ENCODE measurements at places on chromosomes 3 and 15.

DNA sequence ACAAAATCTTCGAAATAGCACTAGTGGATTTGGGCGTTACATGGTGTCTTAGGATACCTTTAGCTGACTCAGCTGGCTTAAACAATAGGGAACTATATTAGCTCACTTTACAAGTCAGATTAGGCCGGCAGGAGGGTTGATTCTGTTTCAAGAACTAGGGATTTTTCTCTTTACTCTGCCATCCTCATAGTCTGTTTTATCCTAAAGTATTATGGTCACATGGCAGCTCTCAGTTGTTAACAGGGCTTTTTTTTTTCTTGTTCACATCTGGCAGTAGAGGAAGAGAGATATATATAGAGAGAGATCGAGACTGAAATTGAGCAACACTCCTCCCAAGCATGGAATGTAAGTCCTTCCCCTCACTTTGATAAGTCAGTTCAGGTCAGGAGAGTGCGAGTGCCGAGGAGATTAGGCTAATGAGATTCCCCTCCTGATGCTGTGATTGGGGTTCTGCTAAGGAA lies 32.9 kb downstream of the CHP1 start:
- DNase-seq = no peak

DNA sequence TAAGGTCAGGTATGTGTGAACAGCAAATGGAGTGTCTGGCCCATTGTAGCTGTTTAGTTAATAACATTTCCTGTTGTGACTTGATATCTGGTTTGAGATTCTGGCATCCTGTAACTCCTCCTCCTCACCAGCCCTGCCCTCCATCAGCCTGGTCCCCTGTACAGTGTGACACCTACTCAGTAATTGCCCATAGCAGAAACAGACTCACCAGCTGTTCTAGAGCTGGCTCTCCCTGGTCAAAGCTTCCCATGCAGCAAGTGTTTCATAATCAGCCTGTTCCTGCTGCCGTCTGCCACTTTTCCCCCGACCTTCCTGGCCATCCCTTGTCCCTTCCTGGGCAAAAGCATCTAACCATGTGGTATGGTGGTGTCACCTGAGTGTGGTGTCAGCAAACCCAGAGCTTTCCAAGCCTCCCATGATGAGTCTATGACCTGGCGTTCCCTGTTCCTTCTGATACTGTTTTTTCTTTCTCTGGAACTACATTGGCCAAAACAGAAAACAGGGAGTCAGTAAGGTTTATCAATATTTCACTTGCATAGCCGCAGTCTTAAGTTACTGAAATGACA lies 55.4 kb downstream of the B3GALNT1 start:
- no peak for DNase-seq

- no peak for DNase-seq
Observed at GRCh38 chr15:64476550-64476949, 16.2 kb downstream of the ZNF609 start.

DNA sequence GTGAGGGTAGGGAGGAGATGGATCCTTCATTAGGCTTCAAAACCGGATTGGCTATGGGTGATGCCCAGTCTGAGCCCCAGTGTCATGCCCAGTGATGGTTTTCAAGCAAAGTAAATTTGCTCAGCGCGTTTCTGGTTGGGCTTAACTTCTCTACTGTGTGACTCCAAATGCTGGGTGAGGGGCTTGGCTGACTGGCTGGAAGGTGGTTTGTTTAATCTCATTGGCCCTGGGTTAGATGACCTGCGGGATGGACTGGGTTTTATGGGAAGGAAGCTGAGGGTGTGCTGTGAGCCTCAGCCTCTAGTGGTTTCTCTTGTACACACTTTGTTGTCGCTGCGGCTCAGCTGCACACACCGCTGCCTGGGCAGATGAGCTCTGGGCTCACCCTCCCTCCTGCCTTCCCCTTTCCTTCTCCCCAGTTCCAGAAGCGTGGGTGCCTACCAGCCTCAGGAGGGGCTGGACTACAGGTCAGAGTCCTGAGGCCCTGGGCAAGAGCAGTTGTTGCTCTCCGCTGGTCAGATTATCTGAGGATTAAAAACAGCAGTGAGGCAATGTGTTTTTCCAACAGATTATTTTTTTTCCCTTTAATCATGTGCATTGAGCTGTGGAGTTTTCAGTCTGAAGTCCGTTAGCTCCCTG lies 18.6 kb downstream of the PDIA5 start:
- no peak for DNase-seq

GRCh38 chr3:186368176-186368575 lies 6.1 kb upstream of the DGKG start:
- no peak for DNase-seq

DNA sequence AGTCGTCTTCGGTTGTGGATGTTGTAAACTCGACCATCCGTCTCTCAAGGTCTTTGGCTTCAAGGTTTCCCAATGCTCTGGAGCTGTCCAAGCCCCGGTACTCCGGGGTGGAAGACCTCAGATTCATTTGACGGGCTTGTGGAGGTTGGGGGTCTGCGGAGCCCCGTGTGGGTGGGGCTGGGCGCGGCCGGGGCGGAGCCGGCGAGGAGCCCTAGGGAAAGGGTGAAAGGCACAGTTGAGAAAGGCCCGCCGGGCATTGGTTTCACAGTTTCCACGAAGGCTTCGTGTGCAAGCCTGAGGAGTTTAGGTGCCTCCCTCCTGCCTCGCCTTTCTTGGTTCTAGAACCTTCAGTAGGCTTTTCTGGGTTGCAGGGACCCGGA lies 360 bp upstream of the MGA start:
- DNase-seq = no peak

DNA sequence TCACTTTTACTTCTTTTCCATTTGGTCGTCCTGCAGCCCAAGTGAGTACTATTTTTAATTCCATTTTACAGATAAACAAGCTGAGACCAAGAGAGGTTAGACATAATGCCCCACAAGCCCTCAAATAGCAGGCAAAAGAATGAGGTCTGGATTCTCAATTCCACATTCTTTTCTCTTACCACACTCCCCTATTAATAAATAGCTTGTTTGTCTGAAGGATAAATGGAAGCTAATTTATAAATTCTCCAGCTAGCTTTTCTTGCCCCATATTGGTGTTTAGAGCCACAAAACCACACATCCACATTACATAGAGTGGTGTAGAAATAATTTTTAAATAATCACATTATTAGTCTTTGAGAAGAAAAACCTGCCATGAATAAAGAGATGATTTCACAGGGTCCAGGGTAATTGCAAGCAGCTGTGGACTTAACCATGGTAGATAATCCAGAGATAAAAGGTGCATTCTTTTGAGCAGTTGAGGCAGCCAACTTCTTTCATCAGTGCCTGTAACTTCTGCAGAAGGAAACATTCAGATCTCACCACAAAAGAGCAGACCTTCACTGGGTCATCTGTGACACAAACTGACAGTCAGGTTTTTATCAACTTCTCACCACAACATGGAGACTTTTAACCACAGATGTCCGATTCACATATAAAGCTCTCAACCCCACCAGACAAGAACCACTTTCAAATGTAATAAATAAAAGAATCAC lies 313.4 kb upstream of the STT3B start:
- DNase-seq = no peak

- DNase-seq = no peak
Observed at GRCh38 chr3:13088028-13089006, 15.1 kb upstream of the IQSEC1 start.

DNA sequence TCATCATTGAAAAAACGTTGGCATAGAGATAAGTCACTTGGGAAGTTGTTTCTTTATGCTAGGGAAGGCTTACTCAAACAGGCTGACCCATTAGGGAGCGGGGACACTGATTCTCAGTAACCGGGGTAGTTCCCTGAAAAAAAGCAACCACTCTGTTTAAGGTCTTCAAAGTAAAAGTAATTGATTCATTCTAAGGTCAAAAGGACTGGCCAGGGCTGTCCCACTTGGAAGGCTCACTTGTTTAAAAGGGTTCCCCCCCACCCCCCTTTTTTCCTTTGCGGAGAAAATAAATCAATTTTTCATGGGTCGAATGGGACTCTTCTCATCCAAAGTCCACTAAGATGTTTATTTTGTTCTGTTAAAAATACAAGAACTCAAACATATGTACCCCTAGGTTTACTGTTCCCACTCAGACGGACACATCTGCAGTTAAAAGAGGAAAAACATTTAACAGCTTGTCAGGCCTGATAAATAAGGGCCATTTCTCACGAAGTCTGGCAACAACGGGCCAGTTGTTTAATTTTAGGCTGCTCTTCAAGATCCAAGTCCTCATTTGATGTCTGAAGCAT lies 53.0 kb downstream of the ARHGEF3 start:
- DNase-seq = no peak

- no peak for DNase-seq
Observed at GRCh38 chr15:52730173-52730572, 51.0 kb upstream of the ATOSA start.

GRCh38 chr15:38721568-38721945 lies 156.9 kb upstream of the RASGRP1 start:
- DNase-seq = no peak

- no peak for DNase-seq
Observed at GRCh38 chr15:76730262-76730661, 174.9 kb downstream of the SCAPER start.

DNA sequence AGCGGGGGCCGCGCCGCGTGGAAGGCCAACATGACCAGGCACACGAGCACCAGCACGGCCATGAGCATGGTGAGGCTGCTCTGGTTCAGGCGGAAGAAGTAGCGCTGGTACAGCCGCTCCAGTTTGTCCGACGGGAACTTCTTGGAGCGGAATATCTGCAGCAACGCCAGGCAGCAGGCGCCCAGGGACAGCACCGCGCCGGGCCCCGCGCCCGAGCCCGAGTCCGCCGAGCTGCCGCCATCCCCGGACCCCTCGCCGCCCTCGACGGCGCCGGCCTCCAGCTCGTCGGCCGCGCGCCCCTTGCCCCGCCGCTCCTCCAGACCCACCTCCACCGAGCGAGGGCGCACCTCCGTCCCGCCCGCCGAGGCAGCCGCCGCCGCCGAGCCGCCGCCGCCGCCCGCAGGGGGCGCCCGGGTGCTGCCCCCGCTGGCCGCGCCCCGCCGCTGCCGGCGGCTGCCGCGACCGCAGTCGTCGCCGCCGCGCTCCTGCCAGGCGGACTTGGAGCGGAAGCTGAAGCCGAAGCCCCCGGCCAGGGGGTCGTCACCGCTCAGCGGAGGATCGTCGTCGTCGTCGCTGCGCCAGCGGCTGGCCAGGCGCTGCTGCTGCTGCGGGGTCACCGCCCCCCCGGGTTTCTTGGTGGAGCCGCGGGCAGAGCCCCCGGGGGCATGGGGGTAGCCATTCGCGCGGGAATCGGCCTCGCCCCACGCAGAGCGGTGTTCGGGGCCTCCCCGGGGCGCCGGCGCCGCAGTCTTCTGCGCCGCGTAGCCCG lies 957 bp downstream of the ADCY5 start:
- DNase-seq = no peak

- no peak for DNase-seq
Observed at GRCh38 chr15:63908991-63909390, 75.2 kb upstream of the HERC1 start.

DNA sequence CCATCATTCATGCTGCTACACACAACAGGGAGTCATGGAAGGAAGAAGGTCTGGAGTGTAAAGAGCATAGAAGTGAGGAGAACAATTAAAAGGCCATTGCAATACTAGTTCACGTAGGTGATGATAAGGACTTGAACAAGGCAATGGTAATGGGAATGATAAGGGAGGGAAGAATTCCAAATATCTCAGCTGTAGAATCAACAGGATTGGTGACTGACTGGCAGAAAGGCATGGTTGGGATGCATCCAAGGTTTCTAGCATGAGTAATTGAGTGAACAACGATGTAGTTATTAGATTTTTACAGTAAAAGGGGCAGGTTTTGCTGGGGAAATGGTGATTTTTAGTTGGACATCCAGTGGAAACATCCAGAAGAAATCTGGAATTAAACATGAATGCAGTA lies 2.4 kb upstream of the SEC62 start:
- DNase-seq = no peak

DNA sequence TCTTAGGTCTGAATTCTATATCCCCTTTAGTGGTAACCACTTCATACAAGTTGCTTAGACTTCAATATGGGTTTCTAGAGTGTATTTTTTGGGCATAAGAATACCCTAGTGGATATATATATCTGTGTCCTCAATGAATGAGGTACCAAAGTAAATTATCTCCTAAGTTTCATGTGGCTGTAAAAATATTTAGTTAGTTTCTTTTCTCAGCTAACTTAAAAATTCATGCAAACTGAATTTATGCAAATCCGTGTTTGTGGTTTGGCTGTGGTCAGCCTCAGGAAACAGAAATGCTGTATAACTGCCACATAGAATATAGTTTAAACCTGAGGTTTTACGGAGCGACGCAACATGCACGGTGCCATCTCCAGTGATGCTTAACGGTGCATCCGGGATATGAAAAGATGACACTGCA lies 80.3 kb downstream of the PEX5L start:
- DNase-seq = no peak

- DNase-seq = no peak
Observed at GRCh38 chr15:36284911-36285310, 294.5 kb upstream of the CDIN1 start.

DNA sequence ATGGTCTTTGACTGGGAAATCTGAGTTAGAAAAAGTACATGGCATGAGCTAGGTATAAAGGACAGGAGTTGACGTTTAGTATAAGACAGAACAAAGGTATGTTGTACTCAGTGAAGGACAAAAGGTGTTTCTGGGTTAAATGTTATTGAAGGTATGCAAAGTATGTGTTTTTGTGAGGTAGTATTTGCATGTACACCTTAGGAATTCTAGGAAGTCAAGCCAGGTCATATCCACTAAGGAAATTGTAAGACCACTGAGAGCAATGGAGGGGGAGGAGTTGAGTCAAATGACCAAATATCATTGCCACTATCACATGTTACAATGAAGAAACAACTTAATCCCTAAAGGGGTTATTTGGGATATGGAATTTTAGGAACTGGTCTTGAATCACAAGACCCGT lies 24.4 kb upstream of the TGFBR2 start:
- DNase-seq = no peak

DNA sequence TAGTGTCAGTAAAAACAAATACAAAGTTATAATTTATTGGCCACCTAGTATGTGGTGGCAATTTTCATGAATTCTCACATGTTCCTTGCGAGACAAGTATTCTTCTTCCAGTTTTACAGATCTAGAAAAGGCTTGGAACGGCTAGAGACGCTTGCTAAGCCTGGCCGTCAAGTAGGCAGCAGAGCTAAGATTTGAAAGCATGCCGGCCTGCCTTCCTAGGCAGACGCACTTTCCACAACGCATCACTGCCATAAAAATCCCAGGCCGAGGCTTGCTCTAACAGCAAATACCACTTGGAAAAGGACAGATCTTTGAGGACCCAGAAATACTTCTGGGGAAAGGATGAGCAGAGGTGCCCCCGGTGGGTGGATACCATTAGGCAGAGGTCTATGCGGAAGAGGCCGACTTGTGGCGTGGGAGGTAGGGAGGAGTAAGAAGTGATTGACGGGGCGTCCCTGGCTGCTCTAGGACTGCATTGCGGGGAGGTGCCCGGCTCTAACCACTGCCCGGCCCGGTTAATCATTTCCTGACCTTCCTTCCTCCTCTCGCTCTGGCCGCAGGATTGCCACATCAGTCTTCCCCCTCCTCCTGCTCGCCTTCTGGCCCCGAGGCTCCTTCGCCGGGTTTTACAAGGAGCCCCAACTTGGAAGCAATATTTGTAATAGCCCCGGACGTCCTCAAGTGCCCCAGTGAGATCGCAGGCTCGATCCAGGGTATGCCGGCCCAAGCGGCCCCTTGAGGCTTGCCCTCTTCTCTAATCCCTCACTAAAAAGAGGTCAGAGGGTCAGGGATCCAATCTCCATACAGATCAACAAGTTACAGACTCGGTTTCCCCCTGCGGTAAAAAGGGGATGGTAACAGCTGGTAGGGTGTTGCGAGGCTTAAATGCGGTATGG lies 1.3 kb upstream of the USP3 start:
- peak; percentile 34 for DNase-seq

- DNase-seq = no peak
Observed at GRCh38 chr15:77599899-77600298, 32.8 kb downstream of the LINGO1 start.

- no peak for DNase-seq
Observed at GRCh38 chr3:172977696-172978095, 163.3 kb downstream of the SPATA16 start.
